AG08396 (cell line): ENCODE measurements at places on chromosomes 2 and 18.
A peak's percentile ranks its signal among the peaks of the same experiment; 100 is the strongest.

DNA sequence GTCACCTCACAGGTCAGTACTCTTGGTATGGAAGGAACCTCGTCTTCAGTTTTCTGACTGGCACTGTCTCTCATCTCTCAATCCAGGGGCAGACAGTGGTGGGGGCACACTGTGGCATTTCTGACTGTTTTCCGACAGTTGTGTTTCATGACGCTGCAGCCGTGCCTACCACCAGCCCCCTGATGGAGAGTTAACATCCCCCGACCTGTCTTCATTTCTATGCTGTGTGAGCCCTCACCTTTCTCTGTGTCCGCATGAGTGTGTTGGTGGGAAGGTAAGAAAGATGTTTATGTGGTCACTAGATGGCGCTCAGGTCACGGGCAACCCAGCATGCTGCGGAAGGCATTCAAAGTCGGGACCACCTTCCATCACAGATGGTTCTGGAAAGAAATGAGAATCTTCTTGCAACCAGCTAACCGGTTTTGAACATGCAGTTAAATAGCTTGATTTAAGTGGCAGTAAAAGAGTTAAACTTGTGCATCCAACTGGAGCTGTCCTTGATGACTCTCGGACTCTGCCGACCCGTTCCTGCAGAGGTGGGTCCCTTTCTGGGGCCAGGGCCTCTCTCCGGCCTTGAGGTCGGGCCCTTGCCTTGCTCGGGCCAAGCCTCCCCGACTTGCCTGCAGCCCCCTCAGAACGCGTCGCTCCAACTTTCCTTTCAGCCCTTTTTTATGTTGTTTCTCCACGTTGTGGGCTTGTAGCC is 92.4 kb downstream of the DYSF start:
- peak; percentile 79 for DNase-seq

DNA sequence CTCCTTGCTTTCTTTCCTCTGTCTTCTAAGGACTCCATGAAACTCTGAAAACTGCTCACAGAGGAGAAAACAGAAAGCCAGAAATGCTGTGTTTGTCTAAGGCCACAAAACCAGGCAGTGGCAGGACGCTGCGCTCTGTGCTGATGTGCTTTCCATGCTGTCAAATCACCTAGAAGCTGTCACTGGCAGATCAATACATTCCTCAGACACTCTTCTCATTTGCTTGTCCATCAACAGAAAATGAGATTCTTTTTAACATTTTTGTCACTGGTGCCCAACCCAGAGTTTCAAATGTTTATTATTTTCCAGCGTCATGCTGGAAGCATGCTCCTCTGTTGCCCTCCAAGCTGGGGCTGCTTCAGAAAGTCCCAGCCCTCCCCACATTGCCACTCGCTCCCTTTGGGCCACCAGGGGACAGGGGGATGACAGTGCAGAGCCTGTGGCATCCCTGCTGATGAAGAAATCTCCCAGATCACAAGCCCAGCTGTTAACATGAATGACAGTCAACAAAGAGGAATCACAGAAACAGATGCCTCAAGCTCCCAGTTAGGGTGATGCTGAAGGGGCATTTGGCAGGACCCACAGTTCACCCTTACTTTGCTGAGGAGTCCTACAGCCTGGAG is 117.5 kb upstream of the MEIS1 start:
- no peak for DNase-seq

GRCh38 chr2:237465515-237466148 is 21.4 kb upstream of the MLPH start:
- DNase-seq: peak; percentile 69

GRCh38 chr2:219400562-219400961 is 12.8 kb upstream of the DNPEP start:
- no peak for DNase-seq

GRCh38 chr2:176902454-176902853 is 310.1 kb upstream of the HNRNPA3 start:
- DNase-seq: no peak

DNA sequence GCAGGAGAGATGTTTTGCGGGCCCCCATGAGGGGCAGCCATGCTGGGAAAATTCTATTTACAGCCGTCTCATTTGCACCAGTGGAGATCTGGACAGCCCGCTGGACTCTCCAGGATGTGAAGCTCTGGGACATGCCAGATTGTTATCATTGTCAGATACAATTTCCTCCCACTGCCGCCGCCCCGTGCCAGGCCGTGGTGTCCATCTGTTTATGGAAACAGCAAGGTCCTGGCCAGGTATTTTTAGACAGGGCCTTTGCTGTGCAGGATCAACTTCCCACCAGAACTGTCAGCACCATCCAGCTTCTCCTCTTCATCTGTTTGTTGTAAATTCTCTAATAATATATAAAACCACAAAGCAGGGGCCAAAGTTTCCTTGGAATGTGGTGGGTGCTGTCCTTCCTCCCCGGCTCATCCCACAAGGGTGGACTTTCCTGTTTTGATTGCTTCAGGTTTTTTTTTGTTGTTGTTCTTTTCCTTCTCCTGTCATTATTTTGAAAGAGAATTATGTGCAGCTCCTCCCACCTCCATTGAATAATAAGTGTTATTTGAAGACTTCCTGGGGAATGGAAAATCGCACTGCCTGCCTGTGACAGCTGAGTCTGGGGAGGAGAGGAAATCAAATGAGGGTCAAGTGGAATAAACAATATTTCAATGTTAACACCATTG is 398.1 kb downstream of the TNS1 start:
- no peak for DNase-seq

GRCh38 chr2:238938401-238939055 is 90.6 kb downstream of the TWIST2 start:
- DNase-seq: peak; percentile 89

DNA sequence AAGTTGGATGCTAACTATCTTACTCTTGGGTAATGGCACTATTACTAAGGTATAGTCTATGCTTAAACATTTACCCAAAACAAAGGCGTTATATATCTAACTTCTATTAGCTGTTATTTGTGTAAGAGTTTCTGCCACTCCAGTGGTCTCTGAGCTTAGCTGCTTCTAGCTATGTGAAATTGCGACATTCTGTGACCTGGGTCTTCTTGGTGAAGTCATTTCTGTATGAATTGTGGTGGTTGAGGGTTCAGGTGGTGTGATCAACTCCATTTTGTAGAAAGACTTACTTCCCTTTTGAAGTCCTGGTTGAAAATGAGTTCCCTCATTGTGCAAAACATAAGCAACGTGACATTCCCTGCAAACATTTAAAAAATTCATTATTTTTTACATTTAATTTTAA is 221.6 kb downstream of the PIK3C3 start:
- DNase-seq: no peak

GRCh38 chr2:54402350-54402749 is 53.8 kb upstream of the SPTBN1 start:
- DNase-seq: peak; percentile 47

- no peak for DNase-seq
Measured at GRCh38 chr18:42706029-42706608, 409.4 kb downstream of the RIT2 start.

GRCh38 chr18:11246495-11247300 is 97.3 kb upstream of the PIEZO2 start:
- DNase-seq: no peak

DNA sequence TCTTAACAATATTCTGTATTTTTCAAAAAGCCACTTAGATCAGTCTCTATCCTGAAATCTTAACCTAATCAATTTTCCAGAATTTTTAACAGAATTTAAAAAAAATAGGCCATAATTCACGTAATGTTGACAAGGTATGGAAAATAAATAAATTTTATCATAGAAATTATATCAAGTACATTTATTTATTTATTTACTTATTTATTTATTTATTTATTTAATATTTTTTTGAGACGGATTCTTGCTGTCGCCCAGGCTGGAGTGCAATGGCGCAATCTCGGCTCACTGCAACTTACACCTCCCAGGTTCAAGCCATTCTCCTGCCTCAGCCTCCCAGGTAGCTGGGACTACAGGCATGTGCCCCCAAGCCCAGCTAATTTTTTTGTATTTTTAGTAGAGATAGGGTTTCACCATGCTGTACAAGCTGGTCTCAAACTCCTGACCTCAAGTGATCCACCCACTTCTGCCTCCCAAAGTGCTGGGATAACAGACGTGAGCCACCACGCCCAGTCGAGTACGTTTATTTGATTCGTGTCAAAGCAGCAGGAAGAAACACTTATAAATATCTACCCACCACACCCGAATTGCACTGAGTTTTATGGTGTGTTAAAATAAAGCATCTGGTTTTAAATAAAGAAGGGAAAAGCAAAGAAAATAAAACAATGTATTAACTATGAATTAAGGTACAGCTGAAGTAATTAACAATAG is 60.1 kb downstream of the DSC3 start:
- DNase-seq: no peak

GRCh38 chr2:164984428-164984827 is 29.1 kb upstream of the SLC38A11 start:
- DNase-seq: no peak

- DNase-seq: no peak
Measured at GRCh38 chr2:62265106-62265505, 69.2 kb downstream of the B3GNT2 start.

- DNase-seq: no peak
Measured at GRCh38 chr2:212520340-212520739, 18.3 kb downstream of the ERBB4 start.

DNA sequence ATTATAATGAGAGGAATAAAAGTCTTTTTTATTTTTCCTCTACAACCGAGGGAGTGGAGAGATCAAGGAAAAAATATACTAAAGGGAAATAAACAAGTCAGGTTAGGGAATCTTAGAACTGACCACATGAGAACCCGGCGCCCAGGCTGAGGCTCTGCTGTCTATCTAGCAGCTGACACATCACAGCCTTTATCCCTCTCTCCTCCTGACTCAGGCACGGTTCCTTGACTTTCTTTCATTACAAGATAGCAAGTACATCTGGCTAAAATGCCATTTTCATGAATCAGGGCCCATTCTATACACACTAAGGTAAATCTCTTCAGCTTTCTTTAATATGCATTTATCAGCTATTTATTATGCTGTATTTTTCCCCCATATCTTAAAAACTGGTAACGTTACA is 296.0 kb downstream of the TMX3 start:
- no peak for DNase-seq

DNA sequence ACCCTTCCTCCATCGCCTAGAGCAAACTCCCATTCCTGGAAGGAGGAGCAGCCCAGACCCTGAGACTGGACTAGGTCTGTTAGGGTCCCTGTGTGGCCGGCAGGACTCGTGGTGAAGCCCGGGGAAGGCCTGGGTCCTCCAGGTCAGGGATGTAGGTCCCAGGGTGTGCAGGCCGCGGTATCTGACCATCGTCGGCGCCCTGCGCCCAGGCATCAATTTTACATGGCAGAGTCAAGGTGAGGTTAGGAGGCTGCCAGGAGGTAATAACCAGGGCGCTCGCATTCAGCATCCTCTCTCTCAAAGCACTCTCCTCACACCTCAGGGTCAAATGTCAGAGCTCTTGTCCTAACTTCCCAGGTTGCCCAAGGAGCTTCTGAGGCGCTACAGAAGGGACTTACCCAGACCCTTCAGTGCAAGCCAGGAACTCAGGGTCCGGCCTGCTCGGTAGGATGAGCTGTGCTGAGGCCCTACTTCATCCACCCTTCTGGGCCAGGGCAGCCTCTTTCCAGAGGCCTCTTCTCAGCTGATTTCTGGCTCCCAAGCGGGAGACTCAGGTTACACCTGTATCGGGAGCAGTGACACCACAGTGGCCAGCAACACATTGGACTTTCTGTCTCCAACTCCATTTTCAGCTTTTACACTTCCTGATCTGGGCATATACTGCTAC is 628 bp downstream of the SH2D6 start:
- DNase-seq: no peak

GRCh38 chr2:40388161-40388560 is 63.7 kb downstream of the SLC8A1 start:
- no peak for DNase-seq

GRCh38 chr2:134273256-134273983 is 19.5 kb downstream of the MGAT5 start:
- no peak for DNase-seq

- DNase-seq: no peak
Measured at GRCh38 chr2:48638261-48638660, 20.6 kb downstream of the GTF2A1L start.

GRCh38 chr2:200812122-200813022 is 662 bp downstream of the BZW1 start:
- DNase-seq: peak; percentile 71
